GM13977 (cell line): ENCODE measurements at places on chromosomes 2 and 18.
A peak's percentile ranks its signal among the peaks of the same experiment; 100 is the strongest.

- no peak for DNase-seq
These were observed 44.5 kb downstream of the SH3RF3 start for GRCh38 chr2:109173311-109174171.

DNA sequence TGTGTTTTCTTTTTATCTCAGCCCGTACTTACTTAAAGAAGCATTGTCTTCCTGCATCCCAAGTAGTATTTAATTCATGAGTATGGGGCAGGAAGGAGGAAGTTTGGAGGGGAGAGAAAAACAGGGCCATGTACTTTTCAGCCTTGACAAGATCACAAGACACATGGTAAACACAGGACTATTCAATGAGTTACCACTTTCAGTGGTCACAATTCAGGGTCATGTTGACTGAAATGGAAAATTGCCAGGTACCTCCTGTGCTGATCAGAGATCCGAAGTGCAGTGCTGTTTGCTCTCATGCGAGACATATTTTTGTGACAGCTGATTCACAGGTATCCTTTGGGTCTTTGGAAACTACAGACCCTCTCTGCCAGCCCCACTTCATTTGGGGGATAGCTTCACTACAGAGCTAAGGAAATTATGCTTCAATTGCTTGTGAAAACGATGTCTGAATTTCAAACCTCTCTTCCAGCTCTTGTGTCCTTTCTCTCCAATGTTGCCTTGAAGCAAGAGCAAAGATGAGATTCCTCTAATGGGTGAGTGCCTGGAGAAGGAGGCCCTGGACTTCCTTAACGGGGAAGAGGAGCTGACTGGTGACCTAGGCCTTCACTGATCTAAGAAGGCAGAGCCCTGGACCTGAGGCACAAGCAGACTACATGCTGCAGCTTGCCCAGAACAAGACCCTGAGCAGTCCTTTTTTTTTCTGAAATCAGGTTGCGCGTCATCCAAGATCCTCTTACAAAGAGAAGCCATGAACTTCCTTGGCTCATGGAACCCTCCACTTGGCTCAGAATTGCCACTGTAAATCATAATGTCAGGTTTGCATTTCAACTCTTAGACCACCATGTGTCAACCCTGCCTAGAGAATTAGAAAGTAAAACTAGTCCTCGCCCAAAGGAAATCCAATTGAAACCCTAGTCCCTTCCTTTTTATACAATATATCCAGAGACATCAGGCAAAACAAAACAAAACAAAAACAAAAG lies 44.1 kb downstream of the EVA1A start:
- no peak for DNase-seq

DNA sequence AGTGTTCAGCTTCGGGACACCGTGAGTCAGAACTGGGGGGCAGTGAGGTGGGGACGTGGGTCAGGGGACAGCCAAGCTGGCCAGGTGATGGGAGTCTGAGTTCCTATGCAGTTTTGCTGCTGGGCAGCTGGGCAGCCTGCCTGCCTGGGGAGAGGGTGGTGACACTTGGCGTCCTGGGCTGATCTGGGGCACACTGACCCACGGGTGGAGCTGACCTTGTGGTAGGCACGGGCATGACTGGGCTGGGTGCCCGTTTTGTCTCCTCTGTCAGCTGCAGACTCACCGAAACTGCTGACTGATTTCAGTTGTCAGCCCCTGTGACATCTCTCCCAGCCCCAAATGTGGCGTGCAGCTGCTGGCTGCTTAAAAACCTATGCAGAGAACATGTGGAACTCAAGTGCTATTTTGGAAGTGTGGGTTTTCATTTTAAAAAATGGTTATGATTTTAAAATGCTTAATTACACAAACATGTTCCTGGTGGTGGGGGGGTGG lies 32.6 kb upstream of the E2F6 start:
- peak; percentile 69 for DNase-seq

DNA sequence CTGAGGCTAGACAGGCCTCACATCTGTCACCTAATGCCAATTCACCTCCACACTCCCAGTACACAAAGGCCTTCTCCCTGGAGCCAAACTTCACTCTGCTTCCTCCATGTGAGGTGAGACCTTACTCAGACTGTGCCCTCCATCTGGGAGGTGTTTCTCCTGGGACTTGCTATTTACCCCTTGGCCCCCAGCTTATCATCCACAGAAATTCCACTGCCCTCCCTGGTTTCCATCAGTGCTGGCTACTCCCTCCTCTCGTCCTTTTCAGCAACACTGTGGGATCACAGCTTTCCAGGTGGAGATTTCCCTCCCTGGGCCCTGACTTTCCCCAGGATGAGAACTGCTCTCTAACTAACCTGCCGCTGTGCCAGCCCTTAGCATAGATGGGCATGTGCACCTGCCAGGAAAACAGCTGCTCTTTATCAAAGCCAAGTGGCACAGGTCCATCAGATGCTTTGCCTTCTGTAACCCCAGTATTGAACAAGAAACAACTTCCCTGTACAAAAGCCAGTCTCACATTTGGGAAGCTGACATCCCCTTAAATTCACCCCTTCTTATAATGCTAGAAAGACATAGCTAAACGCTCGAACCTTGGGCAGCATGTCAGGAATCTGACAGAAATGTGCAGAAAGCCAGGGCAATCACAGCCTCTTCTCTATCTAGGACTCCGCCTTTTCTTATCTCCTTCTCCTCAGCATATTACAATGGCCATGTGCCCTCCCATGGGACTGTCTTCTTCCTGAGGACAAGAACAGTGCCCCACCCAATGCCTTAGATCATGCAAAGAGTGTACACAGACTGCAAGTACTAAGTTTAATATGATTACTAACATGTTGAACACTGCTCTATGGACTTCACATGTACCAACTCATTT lies 535.5 kb upstream of the ID2 start:
- DNase-seq = no peak

DNA sequence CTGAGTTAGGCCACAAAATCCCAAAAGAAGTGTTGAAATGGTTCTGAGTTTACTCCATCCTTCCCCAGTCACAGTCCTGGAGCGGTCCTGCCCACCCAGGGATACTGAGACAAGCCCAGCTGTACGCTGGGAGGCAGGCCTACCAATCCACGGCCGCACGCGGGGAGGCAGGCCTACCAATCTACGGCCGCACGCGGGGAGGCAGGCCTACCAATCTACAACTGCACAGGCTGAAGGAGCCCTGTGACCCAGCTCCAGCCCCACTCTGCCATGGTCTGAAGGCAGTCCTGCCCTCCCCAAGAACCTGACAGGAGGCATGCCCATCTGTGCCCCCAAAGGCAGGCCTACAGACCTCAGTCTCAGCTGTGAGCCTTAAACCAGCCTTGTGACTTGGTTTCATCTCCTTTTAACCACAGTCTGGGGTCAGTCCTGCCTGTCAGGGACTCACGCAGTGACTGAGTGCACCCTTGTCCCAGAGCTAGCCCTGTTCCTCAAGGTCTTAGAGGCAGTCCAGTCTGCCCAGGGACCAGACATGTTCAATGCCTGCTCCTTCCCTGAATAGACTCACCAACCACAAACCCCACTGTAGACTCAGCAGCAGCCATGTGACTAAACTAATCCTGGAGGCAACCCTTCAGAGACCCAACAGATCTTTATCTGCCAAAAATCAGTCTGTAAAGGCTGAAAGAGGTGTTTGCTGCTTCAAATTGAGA lies 36.8 kb downstream of the GPC1 start:
- no peak for DNase-seq

DNA sequence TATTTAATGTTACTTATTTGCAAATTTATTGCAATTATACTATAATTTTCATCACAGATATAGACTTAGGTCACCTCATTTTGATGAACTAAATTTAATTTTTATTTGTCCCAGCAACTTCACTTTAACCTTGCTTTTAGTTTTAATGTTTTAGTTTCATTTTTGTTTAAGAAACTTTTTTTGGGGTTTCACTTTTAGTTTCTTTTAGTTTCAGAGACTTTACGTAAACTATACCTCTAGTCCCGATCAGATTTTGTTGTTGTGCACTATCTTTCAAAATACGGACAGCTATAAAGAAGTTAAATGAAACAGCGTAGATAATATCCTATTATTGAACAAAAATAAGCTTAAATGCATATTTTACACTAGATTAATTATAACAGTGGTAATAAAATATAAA lies 460.5 kb downstream of the ERBB4 start:
- DNase-seq = peak; percentile 15

DNA sequence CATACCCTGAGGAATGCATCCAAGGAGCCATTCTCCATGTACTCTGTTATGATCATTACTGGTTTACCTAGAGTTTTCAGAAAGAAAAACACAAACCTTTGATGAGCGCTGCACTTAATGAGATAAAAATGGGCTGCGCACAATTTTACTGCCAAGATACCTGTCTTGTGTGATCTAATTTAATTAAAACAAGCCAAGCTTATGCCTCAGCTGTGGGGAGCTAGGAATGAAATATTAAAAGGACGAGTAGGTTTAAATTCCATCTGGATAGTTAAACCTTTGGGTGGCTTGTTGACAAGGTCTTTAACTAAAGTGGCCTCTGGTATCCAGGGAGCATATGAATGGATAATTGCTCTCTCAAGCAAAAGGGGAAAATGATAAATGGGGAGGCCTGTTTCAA lies 135.0 kb downstream of the EPHA4 start:
- DNase-seq = no peak

GRCh38 chr2:73972846-73973245 lies 11.9 kb upstream of the TET3 start:
- DNase-seq = no peak

DNA sequence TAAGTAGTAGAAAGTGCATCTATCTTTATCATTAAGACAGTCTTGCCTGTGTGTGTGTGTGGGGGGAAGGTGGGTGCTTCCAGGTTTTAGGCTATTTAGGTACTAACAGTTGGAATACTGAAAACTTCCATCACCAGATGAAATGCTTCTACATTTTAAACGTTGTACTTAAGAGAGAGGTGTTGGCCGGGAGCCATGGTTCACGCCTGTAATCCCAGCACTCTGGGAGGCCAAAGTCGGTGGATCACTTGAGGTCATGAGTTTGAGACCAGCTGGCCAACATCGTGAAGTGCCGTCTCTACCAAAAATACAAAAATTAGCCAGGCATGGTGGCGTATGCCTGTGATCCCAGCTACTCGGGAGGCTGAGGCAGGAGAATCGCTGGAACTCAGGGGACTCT lies 4.0 kb downstream of the NETO1 start:
- no peak for DNase-seq

DNA sequence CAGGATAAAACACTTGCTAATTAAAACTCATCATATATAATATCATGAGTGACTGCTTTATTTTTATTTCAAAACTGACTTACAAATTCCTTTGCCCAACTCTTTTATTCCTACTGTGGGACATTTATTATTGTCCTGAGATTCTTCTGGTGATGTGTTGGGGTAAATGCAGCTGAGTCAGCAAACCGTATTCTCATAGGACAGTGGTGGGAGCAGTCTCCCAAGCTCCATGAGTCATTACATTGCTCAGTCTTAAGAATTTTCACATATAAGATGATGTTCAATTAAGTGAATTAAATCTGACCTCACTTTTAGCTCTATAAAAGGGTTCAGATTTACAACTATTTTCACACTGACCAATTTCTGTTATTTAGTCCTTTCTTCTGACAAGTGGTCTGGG lies 1530.7 kb downstream of the LRP1B start:
- no peak for DNase-seq

DNA sequence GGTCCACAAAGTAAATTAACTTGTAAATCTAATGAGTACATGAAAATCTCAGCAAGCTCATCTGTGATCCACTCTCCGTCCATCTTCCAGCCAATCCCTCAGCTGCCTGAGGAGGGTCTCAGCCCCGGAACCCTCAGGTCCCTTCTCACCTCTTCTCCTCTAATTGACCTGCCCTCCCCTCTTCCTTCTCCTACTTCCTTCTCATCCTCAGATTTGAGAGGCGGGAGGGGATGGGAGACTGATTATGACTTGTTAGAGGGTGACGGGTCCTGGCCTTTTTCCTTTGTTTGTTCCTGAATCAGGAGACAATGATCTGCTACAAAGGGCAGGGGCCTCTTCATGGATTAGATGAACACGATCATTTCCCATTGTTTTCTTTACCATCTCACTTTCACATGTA lies 80.1 kb downstream of the CYBRD1 start:
- DNase-seq = no peak

- no peak for DNase-seq
These were observed 163.6 kb upstream of the TMEM200C start for GRCh38 chr18:6058941-6059340.

DNA sequence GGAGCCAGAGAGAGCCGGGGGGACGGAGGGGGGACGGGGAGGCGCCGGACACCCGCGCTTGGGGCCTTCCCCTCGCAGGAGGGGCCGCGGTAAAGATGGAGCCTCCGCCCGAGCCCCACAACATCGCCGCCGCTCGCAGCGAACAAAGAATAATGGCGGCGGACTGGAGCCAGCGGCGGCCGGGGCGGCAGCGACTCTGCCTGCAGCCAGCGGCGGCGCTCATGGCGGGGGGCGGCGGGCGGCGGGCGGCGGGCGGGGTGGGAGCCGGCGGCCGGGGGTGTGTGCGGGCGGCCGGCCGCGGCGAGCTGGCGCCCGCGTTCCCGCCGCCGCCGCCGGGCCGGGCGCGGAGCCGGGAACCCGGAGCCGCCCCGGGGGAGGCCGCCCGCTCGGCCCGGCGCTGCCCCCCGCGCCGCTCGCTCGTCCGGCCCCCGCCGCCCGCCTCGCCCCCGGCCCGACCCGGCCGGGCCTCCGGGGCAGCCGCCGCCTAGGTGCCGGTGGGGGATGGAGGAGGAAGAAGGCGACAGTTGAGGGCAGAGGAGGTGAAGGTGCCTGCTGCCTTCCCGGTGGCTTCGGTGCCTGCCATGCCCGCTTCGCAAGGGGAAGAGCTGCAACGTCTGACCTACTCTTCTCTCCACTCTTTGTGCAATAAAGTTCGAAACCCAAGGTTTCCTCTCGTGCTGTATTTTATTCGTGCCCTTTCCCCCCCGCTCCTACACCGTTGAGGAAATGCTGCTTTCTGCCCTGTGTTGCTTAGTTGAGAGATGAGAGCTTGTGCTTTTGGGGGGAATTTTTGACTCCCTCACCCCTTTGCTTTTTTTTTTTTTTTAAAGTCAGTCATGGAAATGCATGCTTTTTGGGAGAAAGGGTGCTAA lies 634 bp downstream of the CREB1 start:
- DNase-seq = peak; percentile 50

- no peak for DNase-seq
These were observed 392.8 kb upstream of the MEIS1 start for GRCh38 chr2:66041902-66042657.

DNA sequence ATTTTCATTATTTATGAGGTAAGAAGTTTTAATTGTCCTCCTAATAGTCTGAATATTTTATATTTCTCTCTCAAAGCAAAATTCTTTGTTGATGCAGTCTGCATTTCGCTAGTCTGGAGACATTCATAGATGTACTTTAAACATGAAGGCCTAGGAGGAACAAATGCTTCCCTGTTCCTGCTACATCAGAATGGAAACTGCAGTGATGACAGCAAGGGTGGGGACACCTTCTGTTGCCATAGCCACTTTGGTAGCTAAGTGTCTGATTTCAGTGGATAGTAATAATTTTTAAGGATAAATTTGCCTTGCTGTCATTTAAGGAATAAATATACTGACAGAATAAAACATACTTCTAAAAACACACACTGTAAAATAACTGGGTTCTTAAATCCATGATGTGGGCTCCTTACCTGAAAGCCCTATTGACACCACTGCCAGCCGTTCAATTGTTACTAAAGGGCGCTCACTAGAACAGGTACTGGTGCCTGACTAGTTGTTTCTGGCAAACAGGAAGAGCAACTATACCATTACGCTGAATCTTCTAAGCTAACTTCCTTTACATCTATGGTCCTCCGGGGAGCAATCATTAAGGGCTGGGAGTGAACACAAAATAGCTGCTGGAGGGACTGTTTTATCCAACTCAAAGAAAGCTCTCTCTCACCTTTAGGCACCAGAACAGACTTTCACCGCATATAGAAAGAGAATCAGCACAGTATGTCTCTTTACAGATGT lies 88.2 kb downstream of the TMEM131 start:
- no peak for DNase-seq
